CD8-positive, alpha-beta memory T cell (primary cell): ENCODE measurements at places on chromosomes 4 and X. TPM values are rescaled to one million over a fixed set of nuclear protein-coding genes. Genes with fewer than 3 reads are reported as not detected.

GRCh38 chr4:61336916-61337315 is 136.8 kb downstream of the ADGRL3 start:
- no peak for DNase-seq

DNA sequence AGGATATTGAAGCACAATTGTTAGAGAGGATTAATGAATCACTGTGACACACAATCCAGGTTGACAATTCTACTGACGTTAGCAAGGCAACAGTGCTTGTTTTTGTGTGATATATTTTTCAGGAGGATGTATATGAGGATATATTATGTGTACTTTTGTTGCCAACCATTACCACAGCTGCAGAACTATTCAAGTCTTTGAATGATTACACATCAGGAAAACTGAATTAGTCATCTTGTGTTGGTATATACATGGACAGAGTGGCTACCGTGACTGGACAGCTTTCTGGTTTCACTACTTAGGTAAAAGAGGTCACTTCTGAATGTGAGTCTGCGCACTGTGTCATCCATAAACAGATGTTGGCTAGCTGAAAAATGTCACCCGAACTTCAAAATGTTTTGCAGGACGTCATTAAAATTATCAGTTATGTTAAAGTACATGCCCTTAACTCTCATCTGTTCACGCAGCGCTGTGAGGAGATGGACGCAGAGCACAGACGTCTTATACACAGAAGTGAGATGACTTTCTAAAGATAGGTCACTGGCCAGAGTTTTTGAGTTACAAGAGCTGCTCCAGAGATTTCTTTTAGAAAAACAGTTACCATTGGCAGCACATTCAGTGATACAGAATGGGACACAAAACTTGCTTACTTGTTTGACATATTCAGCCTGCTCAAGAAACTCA is 69.0 kb downstream of the MRPL1 start:
- DNase-seq, result no peak

- no peak for DNase-seq
Measured at GRCh38 chr4:177803151-177803550, 360.9 kb upstream of the AGA start.

- DNase-seq, result no peak
Measured at GRCh38 chrX:38806875-38807621, 5.8 kb downstream of the MID1IP1 start.

GRCh38 chrX:78066110-78066509 is 37.9 kb upstream of the PGK1 start:
- DNase-seq, result no peak

- DNase-seq, result no peak
Measured at GRCh38 chrX:9122519-9123245, 88.8 kb upstream of the FAM9B start.

Gene DGAT2L6
- not detected for total RNA-seq
